ENCODE measurements at places on chromosomes 7 and 10.

DNA sequence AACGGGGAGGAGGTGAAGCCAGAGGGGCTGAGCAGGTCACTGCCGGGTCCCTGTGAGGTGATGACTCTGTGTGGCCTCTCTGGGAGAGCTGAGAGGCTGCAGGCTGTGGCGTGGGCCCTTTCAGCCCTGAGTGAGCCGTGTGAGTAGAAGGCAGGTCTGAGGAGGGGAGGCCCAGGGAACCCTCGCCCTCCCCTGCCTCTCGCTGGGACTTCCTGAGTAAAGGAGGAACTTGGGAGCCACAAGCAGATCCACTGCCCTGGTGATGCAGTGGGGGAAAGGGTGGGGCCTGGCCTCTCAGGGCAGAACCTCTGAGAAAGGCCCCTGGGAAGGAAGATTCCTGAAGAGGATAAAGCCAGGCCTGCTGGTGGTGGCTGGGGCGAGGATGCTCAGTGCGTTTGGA, 22.8 kb downstream of the EEPD1 start:
- no peak for DNase-seq

DNA sequence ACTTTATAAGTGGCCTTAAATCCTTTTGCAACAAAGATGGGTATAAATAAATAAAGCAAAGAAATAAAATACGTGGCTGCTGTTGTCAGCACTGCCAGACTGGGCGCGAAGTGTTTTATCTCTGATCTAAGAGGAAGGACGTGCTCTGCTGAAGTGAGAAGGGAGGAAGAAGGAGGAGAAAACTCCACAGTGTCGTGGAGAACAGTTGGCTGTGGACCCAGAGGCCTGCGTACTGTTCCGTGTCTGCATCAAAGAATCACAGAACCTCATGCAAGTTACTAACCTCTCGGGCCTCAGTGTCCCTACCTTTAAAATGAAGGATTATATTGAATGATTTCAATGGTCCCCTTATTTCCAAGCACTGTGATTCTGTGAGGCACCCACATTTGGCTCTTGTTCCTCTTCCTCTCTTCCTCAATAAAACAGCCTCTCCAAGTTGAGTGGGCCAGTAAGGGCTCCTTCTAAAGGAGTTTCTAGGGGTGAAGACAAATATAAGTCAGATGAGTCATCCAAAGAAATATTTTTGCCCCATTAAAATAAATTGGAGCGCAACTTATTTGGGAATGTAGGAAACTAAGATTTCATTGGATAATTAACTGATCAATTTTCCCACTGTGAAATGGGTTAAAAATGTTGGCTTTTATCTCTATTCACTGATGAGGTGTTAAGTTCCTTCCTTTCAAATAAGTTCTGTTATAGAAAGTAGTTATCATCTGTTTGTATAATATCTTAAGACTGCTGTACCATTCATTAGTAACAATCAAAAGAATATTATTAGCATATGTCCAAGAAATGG, 126.9 kb upstream of the EFCAB10 start:
- DNase-seq, result no peak

- DNase-seq, result no peak
These were observed 91.5 kb downstream of the LYZL2 start for GRCh38 chr10:30538086-30538485.

DNA sequence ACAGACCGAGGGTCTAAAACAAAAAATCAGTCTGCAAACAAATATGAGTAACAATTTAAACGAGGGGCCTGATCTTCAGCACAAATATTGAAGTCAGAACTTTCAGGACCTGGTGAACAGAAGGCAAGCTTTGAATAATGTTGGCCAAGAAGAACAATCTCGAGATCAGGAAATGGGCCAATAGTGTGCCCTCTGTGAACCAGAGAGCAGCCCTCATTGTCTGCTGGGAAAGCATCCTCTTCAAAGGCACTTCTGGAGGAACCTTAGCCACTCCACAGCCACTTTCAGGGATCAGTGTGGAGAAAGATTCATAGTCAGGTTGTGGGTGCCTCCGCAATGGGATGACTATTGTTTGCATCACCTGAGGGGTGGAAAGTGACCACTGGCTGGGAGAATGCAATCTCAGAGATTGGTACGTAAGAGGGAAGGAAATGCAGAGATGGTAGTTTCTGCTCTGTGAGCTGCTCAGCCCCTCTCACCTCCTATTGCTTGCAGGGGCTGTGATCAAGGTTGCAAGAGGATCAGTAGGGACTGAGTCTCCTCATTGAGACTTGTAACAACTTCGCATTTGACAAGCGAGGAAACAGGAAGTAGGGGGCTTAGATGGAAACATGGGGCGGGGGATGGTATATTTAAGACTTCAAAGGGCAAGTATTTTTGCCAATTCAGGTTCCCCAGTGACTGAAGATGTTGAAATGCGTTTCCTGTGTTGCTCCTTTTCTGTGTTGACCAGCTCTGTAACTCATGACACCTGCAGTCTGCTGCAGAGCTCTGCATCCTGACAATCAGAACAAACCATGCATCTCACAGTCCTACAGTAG, 28.4 kb upstream of the IFRD1 start:
- no peak for DNase-seq

- DNase-seq, result no peak
These were observed 8.6 kb downstream of the BTBD16 start for GRCh38 chr10:122279725-122280141.

GRCh38 chr7:42739638-42740037, 172.2 kb downstream of the C7orf25 start:
- DNase-seq, result no peak

All from NCI-H524 treated with DMSO at 0.1 percent for 48 hours (cell line).